ENCODE measurements at places on chromosomes 6 and 20. TPM values are rescaled to one million over a fixed set of nuclear protein-coding genes. Genes with fewer than 3 reads are reported as not detected.

DNA sequence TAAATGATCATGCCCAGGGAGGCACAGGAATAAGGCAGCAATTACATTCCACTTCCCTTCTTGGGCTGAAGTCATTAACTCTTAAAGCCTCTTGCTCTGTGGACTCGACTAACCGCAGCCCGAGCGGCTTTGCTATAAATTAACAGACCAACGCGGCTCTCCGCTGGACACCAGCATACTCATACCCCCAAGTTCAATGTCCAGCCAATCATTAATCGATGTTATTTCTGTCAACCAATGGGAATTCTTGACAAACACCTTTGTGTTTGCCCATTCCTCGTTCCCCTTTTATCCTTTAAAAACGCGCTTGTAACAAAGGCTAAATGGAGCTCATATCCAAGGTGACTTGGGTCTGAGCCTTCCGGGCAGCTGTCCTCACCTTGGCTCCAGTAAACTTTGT is 183.1 kb upstream of the RALGAPA2 start:
- DNase-seq: no peak

DNA sequence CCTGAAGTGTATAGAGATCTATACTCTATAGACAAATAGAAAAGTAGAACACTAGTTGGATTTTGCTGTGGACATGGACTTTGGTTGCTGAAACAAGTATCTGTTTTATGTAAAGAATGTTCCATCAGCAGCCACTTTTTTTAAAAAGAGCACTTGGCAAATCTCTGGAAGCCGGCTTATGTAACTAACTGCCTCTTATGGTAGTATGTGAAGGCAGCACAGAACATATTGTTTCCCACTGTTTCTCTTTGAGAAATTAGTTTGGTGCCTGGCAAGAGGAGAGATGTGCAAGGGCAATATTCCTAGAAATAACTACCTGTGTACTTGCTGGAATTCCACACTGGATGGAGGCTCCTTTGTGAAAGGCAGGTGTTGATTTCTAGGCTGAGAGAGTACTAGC is 242.3 kb upstream of the PREP start:
- DNase-seq: no peak

- no peak for DNase-seq
These were observed 616.9 kb upstream of the MAN1A1 start for GRCh38 chr6:119966484-119966883.

DNA sequence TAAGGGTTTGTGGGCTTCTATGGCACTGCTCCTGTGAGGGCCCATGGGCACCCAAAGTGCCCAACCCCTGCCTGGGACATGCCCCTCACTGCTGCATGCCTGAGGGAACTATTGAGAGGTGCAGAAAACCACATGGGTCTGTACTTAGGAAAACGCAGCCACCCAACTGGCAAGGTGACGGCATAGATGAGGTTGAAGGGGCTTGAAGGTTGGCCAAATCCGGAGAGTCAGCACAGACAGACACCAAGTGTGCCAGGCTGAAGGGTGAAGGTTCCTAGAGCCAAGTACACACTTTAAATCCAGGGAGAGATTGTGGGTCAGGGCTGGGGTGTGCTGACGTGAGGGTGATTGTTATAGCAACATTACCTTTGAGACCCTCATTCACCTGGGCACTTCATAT is 6.2 kb downstream of the BANF2 start:
- DNase-seq: no peak

- no peak for DNase-seq
These were observed 27.1 kb downstream of the CDS2 start for GRCh38 chr20:5153612-5154542.

- no peak for DNase-seq
These were observed 545.4 kb downstream of the ADGRB3 start for GRCh38 chr6:69180361-69181067.

GRCh38 chr20:6034134-6034969 is 19.5 kb downstream of the LRRN4 start:
- DNase-seq: no peak

DEFB127 gene
- total RNA-seq: not detected

LTB gene
- not detected for total RNA-seq

RSPO3 gene
- total RNA-seq: 4.8 TPM

TBX18 gene
- 0.05 TPM for total RNA-seq

Measured in prostate gland (tissue), 2 donors.